Stimulated activated CD8-positive, alpha-beta memory T cell treated with anti-CD3 and anti-CD28 coated beads, Interleukin-15, amount 100 ng/mL, for 4 hours (primary cell): ENCODE measurements at places on chromosomes 6 and 20.

- DNase-seq: no peak
Observed at GRCh38 chr6:24543683-24544082, 48.9 kb downstream of the ALDH5A1 start.

GRCh38 chr20:19531446-19531845 is 226.6 kb upstream of the RIN2 start:
- no peak for DNase-seq

DNA sequence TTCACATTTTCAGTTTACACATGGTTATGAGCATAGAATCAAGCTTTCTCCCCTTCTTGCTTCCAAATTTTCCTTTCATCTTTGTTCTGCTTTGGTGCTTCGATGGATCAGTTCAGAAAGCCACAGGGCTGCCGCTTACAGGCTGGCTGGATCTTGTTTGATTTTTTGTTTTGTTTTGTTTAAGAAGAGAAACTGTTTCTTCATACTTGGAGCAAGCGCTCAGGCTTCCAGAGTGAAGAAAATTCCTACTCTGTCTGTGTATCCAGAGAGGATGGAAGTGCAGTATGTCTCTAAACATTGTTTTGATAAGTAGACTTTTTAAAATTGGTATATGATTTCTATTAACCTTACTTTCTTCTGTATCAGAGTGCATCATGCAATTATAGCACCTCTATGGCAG is 66.9 kb downstream of the ARID1B start:
- DNase-seq: no peak

- no peak for DNase-seq
Observed at GRCh38 chr6:151096255-151096612, 143.5 kb upstream of the AKAP12 start.

DNA sequence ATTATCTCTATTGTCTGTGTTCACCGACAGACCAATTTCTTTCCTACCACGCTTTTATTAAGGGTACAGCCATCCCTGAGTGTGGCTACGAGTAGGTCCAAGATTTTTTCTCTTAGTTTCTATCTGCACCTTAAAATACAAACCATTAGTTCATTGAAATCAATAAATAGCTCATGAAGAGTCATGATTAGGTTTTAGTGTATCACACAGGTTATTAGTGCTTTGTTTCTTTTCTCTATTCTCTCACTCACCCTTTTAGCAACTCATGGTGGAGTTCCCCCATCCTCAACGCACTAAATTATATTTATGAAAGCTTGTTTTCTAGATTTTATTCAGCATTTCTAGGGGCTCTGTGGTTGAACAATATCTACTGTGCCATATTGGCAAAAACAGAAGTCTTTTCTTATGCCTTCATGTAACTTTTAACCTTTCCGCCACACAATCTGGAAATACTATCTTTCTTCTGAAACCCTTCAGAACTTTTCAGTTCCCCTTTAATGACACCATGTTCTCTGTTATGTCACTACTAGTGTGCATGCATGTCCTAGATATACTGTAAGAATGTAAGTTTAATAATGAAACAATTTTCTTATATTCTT is 128.2 kb upstream of the LAMA2 start:
- DNase-seq: no peak

DNA sequence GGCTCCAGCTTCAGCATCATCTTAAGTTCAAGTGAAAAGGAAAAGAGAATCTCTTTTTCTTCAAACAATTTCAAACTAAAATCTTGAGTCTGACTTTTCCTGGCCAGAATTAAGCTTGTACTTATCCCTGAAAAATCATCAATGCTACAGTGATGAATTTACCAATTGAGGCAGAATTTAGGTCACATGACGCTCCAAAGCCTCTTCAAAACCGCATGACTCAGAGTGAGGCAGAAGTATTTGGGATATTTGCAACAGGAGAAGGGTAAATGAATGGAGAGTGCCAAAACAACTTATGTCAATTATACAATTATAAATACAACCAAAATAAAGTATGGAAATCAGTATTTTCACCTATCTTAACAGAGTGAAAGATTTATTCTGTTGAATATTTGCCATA is 515.5 kb downstream of the COL12A1 start:
- no peak for DNase-seq

DNA sequence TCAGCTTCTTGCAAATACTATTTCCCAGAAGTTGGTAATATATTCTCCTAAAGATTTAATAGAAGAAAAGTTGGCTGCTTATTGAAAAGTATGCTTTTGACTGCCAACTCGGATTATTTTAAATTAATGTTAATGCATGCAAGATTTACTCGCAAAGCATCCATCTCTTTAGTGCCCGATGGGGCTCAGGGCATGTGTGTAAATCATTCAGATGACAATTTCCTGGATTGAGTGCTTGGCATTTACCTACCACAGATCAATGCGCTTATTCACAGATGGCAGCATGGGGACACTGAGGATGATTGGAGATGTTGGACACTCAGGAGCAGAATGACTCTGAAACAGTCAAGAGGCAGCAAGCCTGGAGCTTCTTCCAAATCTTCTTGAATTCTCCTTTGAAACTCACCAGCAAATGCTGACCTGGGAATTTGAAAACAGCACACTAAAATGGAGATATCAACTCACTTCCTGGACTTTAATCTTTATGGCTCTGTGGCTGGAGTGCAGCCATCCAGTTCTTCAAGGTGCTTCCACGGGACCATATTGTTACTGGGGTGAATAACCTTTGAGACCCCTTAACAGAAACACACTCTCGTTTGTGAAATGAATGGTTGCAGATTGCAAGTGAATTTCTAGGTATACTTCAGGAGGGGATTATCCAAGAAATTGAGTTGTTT is 34.1 kb upstream of the TIAM2 start:
- DNase-seq: no peak

DNA sequence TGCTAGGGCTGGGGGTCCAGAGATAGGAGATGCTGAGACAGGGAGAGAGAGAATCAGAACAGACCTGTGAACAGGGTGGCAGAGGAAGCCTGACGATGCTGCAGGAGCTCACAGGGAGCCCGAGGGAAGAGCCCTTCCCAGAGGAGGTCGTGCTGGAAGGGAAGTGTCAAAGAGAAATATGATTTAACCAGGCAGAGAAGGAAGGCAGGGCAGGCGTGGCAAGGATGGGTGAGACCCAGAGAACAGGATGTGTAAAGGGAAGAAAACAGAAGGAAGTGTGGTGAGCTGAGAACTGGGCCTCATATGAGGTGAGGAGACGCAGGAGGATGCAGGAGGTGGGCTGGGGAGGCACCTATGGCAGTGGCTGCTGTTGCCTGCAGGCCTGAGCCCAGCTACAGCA is 105.6 kb downstream of the ZDHHC14 start:
- no peak for DNase-seq

GRCh38 chr6:9704989-9705388 is 709.9 kb downstream of the TFAP2A start:
- no peak for DNase-seq

GRCh38 chr6:128719786-128720185 is 163.2 kb upstream of the LAMA2 start:
- no peak for DNase-seq

GRCh38 chr6:3258720-3259490 is at the start of gene PSMG4:
PSMG4 (plus strand) TSS chr6:3258947; CDS start chr6:3259023, 76 bp downstream.
- peak; percentile 82 for DNase-seq

- no peak for DNase-seq
Observed at GRCh38 chr6:82331031-82331773, 32.4 kb upstream of the TPBG start.

GRCh38 chr20:54284928-54285704 is 77.2 kb downstream of the PFDN4 start:
- no peak for DNase-seq

DNA sequence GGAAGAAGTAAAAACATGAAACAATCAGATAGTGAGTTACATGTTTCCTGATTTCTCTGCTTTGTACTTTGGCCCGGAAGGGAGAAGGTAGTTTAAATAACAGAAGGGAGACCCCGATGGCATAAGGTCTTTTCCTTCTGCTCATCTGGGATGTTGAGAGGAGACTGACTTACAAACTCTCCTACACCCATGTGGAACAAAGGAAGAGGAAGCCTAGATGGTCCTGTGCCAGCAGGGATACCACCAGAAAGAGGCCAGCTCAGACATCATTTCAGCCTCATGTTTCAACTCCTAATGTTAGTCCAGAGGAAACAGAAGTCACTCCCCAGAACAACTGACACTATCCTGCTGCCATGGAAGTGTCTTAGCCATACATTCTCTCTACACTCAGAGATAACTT is 250.7 kb upstream of the NOX3 start:
- no peak for DNase-seq

- no peak for DNase-seq
Observed at GRCh38 chr6:27994616-27995015, 37.6 kb downstream of the OR2B6 start.

DNA sequence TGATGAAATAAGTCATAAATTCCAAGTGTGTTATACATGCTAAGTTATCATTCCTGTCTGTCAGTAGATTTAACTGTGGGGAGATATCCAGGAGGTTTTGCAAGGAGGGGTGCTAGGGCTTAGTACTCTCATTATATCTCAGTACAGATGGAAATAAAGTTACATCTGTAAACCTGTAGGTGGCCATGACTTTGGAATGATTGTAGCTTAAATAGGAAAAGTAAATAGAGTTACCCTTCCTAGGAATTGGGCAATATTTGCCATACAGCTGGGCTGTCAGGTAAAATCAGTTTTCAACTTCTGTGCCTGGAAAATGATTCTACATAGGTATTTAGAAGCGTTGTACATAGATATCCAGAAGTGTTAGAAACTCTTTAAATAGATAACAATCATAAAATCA is 19.8 kb upstream of the TGM3 start:
- no peak for DNase-seq

DNA sequence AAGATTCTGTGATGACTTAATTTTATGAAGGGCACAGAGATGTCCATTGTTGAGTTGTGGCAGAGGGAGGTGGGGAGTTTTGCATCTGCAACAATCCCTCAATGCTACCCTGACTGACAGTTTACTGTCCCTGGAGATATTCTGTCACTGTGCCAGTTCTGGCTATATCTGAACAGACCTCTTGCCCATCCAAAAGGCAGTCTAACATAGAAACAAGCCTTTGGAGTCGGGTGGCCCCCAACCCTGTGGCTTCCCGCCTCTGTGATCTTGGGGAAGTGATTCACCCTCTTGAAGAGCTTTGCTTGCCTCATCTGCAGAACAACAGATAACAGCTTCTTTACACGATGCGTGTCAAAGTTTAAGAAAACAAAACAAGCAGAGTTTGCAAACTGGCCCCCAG is 3.8 kb upstream of the E2F1 start:
- DNase-seq: no peak

- no peak for DNase-seq
Observed at GRCh38 chr20:34190262-34190661, 51.0 kb upstream of the ASIP start.

GRCh38 chr6:13911337-13911736 is 13.4 kb upstream of the RNF182 start:
- DNase-seq: no peak

DNA sequence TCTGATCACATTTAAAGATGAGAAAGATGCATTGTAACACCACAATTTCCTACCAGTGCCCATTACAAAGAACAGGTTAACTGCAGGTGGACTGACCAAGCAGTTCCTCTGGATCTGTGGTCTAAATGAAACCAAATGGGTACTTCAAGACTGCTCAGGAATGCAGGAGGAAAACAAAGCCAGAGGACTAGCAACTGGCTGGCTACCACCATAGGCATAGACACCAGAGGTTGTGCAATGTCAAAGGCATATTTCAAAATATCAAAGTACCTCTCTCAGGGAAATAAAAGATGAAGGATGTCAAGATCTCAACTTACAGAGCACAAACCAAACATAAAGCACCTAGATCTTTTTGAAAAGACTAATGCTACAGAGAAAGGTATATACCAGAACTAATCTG is 65.5 kb downstream of the GMDS start:
- no peak for DNase-seq

DNA sequence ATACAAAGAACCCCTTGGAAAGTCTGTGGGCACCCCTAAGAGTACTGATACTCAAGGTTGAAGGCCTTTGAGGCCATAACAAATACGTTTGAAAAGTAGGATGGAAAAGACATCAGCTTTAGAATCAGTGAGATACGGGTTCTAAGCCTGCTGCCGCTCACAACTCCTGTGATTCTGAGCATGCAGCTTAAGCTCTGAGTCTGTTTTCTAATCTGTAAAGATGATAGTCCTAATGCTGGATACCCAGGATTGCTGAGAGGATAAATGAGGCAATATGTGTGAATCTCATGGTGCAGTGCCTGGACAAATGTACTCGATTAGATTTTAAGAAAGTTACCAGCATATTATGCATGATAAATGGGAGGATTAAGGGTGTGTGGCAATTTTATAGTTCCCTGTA is 321.0 kb upstream of the HSF2 start:
- no peak for DNase-seq

DNA sequence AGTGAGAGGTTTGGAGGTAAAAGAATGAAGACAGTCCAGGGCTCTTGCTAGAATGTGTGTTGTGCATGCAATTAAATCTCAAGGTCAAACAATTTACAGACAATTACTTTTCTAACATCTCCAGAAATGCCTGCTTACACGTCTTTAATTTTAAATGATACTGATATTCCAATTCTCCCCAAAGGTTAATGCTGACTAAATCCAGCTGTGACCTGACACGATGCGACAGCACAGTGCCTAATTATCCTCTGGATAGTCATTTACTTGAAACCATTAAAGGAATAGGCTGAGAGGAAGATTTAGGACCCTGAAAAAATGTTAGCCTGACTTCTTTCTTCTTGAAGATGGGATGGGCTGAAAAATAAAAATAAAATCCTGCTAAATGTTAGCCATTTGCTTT is 178.2 kb upstream of the MMS22L start:
- no peak for DNase-seq

- DNase-seq: no peak
Observed at GRCh38 chr20:20551409-20551808, 161.0 kb downstream of the RALGAPA2 start.

- no peak for DNase-seq
Observed at GRCh38 chr20:21936261-21936660, 230.8 kb downstream of the PAX1 start.

- no peak for DNase-seq
Observed at GRCh38 chr6:108576709-108577108, 16.0 kb downstream of the FOXO3 start.

- no peak for DNase-seq
Observed at GRCh38 chr20:58982406-58983114, 1.5 kb downstream of the NELFCD start.

DNA sequence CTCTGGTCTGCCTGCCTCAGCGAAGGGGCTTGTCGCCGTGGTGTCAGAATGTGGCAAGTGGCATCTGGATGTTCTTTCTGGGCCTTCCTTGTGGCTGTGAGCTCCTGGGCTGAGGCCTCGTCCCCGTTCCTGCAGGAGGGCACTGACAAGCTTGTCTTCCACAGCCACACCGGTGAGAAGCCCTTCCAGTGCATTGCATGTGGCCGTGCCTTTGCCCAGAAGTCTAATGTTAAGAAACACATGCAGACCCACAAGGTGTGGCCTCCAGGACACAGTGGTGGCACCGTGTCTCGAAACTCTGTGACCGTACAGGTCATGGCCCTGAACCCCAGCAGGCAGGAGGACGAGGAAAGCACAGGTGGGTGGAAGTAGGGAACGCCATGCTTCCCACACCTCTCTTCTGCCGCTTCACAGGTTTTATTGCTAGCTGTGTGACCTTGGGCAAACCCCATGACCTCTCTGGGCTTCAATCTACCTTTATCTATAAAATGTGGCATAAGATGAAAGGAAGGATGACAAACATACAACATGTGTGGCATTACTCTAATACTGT is 30.0 kb downstream of the ZNF341 start:
- no peak for DNase-seq
